ENCODE measurements at places on chromosomes 2 and 18.

GRCh38 chr18:67730886-67731285 lies 214.4 kb upstream of the DSEL start:
- DNase-seq = no peak
- no peak overlapping the region for H3K27ac ChIP-seq
- H3K4me1 ChIP-seq = no peaks in the 10 kb centered on the region
- no peaks in the 10 kb centered on the region for H3K36me3 ChIP-seq
- no peaks in the 10 kb centered on the region for H3K27me3 ChIP-seq
- no peak overlapping the region for H3K4me3 ChIP-seq

GRCh38 chr2:112194482-112194881 lies 56.3 kb downstream of the FBLN7 start:
- no peak overlapping the region for H3K27ac ChIP-seq
- DNase-seq = no peak
- H3K4me1 ChIP-seq = peaks cover 39% of the 10 kb centered on the region
- H3K4me3 ChIP-seq = no peak overlapping the region
- H3K27me3 ChIP-seq = no peaks in the 10 kb centered on the region

DNA sequence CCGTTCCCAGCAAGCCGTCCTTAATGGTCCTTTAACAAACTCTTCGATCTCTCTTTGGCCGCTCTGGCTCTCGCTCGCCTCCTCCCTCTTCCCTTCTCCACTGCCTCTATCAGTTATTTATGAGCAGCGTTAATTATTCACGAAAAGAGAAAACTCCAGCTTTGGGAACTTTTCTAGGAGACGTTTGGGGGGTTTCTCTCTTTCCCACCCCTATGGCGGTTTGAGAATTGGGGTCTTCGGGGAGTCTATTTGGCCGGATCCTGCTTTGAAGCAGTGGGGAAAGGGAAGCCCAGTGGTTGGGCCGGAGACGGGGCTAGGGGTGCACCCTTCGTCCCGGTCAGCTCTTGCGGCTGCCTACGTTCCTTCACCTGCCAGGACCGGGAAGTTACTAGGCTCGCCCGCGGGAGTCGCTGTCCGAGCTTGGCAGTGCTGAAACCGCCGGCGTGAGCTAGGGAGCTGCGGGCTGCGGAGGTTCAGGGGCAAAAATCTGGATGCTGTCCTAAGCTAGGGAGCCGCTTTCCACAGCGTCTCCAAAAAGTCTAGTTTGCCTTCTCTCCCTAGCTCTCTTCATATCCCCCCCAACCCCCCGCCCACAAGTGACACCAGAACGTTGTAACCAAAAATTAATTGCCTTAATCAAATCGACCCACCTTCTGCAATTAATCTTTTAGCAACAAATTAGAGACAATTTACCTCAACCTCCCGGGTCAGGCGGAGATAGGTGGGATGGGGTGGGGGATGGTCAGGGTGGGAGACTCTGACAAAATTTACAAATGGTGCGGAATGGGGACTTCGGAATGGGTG lies 8.9 kb upstream of the SKOR2 start:
- DNase-seq = no peak
- no peak overlapping the region for H3K27ac ChIP-seq
- no peak overlapping the region for H3K4me3 ChIP-seq
- H3K36me3 ChIP-seq = no peaks in the 10 kb centered on the region

DNA sequence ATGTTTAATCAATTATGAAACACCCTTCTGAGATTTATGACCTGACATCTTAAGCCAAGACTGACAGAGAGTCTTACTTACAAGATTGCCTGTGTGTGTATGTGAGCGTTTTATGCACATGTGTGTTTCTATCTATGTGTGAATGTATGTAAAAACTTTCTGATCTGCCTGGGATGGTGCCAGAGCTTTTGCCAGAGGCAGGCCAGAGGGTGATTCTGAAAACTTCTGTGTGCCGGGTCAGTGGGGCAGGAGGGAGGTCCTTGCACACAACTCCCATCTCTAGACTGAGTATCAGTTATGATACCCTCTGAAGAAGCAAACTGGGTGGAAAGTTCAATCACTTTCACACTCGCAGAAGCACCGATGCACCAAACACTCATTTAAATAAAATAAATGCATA lies 335.0 kb upstream of the NT5C1B start:
- H3K27me3 ChIP-seq = no peaks in the 10 kb centered on the region
- no peak overlapping the region for H3K27ac ChIP-seq
- no peak for DNase-seq
- no peaks in the 10 kb centered on the region for H3K4me1 ChIP-seq
- no peaks in the 10 kb centered on the region for H3K36me3 ChIP-seq
- H3K4me3 ChIP-seq = no peak overlapping the region

DNA sequence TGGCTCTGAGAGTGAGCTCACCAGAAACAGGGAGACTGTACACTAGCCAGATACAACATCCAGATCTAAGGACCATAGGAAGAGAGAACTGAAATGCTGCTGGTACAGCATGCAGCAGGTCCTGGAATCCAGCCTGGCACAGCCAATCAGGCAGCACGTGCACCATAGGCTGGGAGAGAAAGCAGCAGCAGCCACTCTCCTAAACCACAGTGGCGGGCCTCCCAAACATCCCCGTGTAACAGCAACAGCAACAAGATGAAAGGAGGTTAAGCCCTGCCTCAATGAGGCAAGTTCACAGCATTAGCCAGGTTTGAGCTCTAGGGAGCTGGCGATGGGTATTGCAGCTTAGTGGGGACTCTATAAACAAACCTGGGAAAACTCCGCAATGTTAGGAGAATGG lies 192.0 kb downstream of the EPHA4 start:
- no peak for DNase-seq
- no peaks in the 10 kb centered on the region for H3K27me3 ChIP-seq
- H3K27ac ChIP-seq = no peak overlapping the region
- no peak overlapping the region for H3K4me3 ChIP-seq
- H3K4me1 ChIP-seq = no peaks in the 10 kb centered on the region

DNA sequence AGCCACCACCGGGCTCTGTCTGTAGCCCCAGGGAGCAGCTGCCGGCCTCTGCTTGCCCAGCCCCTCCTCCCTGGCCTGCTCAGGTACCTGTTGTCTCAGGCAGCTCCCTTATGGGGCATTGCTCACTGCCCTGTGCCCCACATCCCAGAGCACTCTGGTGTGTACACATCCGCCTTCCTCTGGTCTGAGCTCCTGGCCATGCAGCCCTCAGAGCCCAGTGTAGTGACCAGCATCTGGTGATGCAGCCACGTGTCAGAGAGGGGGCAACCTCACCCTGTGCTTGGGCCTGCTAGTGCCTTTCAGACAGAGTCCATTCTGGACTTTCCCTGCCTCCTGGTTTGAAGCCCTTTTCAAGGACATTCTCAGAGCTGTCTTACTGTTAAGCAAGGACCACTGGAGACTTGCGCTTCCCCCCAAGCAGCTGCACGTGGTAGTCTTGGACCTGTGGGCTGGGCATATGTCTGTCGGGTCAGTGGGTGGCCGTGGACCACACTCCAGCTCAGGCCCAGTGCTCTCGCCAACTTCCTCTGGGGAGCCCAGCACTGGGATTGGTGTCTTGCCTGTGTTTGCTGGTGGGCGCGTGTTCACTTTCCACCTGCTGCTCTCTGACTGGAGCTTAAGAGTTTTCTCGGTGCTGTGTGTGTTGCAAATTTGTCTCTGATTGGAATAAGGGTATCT lies 30.7 kb downstream of the DGKD start:
- H3K27me3 ChIP-seq = no peaks in the 10 kb centered on the region
- peak overlapping the region; percentile 14 for H3K4me3 ChIP-seq
- peaks cover 70% of the 10 kb centered on the region for H3K4me1 ChIP-seq

Data from CD8-positive, alpha-beta memory T cell (primary cell).